Hepatic stellate cell (primary cell): ENCODE measurements at places on chromosomes 6 and 20.

DNA sequence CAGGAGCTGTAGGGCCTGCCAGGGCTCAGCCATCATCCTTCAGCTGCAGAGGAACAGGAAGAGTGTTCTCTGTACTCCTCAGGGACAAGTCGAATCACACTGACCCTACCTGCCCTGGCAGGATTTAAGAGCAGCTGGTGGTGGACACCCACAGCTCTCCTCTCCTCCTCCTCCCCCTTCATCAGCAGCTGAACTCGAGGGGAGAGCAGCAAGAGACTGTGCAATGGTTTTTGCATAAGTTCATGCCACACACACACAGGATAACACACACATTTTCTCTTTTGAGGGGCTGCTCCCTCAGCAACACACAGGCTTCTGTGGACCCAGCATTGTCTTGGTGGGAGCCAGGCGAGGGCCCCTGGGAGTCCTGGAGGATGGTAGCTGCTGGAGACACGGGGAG lies at the start of gene CST11:
Gene CST11 (minus strand): TSS at position 101 of the 400 bp plus-strand sequence. CDS start 65 bp downstream, at position 36.
- no peak for DNase-seq

GRCh38 chr6:140789466-140789865 lies 1343.3 kb upstream of the GJE1 start:
- DNase-seq, result no peak

DNA sequence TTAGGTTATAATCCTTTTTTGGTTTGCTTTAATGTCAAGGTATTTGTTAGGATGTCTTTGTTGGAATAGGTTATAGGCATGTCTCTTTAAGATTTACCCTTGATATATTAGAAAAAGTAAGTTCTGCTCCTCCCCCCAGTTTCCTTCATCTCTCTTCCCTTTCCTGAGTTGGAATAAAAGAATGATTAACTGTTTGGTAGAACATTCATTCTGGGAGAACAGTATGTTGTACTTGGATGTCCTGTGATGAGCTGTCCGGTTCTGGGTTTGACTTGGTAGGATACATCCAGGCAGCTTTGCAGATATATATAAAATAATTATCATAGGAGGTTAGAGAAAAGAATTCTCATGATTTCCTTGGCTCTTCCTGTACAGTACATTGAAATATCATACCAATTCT lies 199.6 kb upstream of the RREB1 start:
- DNase-seq, result no peak

DNA sequence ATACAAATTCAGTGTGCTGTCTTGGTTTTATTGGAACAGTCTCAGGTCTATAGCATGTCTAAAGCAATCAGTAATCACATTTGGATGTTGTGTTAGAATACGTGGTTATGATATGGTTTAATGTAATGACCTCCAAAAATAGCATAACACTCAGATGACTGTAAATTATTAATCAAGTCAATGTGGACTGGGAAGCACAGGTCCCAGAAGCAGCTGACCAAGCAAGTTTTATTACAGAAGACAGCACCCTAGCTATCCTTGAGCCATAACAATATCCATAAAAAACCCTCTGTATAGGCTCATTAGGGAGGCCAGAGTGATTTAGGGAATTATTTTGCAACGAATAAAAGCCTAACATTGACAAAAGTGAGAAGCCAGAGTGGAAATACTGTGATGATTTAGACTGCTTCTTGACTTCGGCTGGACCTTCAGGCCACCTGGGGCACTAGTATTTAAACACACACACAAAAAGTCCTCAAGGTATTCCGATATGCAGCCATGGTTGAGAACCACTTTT lies 66.9 kb downstream of the RSPH3 start:
- DNase-seq, result no peak

DNA sequence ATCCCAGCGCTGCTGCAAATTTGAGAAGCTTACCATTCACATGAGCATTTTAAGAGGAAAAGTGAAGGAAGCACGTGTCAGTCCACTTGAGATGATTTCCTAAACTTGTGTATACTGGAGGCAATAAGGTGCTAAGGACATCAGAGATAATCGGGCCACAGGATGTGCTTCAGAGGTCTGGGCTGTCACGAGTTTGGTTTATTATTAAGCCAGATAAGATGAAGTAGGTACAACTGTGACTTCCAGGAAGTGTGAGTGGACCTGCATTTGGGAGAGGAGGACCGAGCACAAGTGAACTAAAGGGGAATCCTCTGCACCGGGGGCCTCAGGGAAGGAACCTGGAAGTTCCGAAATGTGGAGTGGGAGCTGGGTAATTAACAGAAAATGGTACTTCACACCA lies 1.4 kb downstream of the SAMD5 start:
- DNase-seq, result no peak

DNA sequence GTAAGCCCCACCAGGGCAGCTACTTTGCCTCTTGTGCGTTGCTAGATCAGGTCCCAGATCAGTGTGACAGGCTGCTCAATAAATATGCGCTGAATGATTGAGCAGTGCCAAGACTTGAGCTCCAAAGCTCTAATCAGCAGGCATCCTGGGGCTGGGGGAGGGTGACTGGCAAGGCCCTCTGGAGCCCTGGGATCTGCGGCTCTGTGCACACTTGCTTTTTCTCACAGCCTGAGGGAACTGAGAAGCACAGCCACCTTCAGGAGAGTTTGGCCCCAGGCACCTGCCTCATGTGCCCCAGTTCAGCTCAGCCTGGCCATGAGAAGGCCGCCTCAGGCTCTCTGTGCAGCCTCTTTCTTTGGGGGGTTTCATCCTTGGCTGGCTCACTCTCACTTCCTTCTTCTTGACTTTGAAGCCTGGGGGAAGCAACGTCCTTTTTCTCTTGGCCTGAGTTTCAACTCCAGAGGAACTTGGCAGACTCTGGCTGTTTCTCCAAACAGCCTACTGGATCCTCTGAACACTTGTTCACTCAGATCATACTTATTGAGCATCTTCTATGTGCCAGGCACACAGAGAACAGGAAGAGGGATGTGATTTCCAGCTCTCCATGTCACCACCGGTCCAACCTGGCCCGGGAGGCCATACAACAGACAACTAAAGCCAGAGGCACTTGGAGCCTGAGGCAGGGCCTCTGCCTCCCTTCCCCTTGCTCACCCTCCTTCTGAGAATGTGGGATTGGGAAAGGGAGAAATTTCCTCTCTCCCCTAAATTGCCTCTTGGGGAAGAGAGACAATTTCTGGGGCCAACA lies 114.0 kb downstream of the VEGFA start:
- DNase-seq, result no peak

DNA sequence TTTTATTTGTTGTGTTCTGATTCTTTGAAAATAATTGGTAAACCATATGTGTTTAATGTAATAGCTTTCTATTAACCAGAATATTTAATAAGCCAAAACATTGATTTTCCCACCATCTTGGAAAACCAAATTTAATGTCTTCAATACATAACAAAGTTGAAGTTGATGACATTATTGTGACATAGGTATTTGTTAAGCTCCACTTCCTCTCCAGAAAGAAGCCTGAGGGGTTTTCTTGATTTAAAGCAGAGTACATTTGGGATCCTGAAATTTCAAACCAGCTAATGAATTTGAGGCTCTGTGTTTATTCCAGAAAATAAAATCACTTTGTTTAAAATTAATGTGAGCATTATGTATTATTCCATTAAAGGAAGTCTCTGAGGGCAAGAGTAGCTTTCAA lies 106.3 kb downstream of the PERP start:
- DNase-seq, result no peak

DNA sequence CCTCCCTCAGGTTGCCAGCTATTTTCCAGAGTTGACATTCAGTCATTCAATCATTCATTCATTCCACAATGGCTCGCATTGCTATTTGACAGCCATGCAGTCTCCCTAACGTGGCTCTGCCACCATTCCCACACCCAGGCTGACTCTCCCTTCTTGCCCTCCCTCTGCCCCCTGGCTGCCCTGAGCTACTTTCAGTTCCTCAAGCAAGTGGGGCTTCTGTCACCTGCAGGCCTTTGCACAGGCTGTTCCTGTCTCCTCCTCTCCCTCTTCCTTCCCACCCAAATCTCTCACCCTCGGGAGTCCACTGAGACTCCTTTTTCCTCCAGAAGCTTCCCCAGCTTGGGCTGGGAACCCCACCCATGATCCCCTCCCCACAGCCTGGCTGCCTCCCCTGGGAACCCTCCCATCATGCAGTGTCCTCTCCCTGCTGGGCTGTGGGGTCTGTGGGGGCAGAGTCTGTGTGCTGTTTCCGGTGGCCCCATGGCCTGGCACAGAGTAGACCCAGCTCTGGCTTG lies 2.6 kb downstream of the PACSIN1 start:
- no peak for DNase-seq

GRCh38 chr6:27994616-27995015 lies 37.6 kb downstream of the OR2B6 start:
- no peak for DNase-seq

GRCh38 chr20:2700913-2701620 lies 8.5 kb downstream of the EBF4 start:
- DNase-seq, result no peak

DNA sequence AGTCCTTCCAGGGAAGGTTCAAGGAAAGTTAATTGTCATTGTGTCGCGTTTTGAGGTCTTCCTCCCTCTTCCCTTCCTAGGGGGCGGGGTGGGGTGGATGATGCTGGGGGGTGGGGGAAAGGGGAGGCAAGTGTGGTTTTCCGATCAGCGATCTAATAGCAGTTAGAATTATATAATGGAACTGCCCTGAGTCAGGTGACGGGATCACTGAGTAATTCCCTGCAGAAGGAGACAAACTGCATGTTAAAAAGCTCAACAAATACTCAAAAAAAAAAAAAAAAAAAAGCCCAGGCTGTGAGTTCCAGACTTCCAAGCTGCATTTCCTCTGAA lies 240.4 kb downstream of the PHACTR1 start:
- DNase-seq, result no peak

DNA sequence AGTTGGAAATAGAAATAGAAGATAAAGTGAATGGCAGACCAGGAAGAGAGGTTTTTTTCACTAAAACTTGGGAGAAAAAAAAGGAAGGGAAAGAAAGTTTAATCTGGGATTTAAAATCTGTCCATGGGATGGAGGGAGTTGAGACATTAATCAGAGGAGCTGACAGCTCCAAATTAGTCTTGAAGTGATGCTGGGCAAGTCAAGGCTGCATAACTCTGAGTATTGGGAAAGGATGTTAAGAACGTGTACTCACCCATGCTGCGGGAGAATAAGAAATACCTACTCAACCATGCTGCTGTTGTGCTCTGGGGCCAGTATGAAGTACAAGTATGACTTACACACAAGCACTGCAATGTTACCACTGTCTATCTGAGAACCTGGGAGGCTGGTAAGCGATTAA lies 47.5 kb downstream of the SNRNP48 start:
- no peak for DNase-seq
